Upper lobe of left lung (tissue), 6 donors: ENCODE measurements at places on chromosomes 7 and 10.

- DNase-seq, result peak; percentile 68
These were observed 549 bp upstream of the DDX50 start for GRCh38 chr10:68900427-68901104.

GRCh38 chr10:103852189-103852711, 3.1 kb downstream of the SH3PXD2A start:
- no peak for DNase-seq

DNA sequence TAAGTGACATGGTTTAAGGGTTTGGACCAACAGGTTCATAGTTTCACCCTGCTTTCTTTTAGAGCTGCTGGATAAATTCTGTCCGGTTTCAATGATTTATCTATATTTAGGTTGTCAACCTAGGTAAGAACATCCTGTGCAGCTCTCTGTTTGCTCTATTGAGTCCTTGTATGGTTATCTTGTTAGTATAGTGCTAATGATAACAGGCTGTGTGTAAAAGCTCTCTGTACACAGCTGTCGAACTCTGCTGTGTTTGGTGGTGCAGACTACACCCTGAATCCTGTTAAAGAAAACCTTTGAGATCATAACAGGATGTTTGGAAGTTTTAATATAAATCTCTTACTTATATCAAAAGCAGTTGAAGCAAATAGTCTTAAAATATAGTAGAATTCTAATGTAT, 219.2 kb downstream of the SDK1 start:
- no peak for DNase-seq

DNA sequence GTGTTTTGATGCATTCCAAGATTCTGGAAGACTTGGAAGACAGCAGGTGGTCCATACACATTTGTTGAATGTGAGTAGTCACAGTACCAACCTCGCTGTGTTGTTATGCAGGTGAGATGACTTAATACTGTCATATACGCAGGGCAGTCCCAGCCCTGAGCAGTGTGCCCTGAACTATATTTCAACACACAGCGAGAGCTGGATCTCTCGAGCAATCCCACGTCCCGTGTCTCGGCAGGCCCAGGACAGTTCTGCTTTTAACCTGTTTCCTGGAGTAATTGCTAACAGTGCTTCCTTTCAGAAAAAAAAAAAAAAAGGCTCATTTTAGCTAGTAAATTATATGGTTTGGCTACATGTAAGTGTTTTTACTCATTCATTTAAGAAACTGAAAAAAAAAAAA, 179.7 kb downstream of the PRKCQ start:
- peak; percentile 73 for DNase-seq

- no peak for DNase-seq
These were observed 134.8 kb upstream of the KIF5B start for GRCh38 chr10:32190890-32191491.

DNA sequence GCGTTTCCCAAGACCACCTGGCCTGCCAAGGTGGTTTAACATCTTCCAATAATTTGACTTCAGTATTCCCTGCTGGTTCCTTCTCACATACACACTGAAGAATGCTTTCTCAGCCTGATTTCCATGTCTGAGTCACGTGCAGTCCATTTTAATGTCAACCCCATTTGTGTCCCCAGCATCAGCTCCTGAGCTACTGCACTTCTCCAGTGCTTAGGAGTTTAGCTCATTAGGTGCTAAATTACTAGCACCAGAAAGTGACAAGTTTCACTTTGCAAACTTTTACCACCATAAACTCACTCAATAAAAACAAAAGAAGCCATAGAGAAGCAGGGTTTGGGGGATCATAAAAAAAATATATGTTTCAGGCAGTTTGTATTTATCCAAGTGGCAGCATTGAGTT, 279.3 kb upstream of the SORCS1 start:
- no peak for DNase-seq

GRCh38 chr10:62047228-62047892, 145.9 kb downstream of the ARID5B start:
- no peak for DNase-seq

DNA sequence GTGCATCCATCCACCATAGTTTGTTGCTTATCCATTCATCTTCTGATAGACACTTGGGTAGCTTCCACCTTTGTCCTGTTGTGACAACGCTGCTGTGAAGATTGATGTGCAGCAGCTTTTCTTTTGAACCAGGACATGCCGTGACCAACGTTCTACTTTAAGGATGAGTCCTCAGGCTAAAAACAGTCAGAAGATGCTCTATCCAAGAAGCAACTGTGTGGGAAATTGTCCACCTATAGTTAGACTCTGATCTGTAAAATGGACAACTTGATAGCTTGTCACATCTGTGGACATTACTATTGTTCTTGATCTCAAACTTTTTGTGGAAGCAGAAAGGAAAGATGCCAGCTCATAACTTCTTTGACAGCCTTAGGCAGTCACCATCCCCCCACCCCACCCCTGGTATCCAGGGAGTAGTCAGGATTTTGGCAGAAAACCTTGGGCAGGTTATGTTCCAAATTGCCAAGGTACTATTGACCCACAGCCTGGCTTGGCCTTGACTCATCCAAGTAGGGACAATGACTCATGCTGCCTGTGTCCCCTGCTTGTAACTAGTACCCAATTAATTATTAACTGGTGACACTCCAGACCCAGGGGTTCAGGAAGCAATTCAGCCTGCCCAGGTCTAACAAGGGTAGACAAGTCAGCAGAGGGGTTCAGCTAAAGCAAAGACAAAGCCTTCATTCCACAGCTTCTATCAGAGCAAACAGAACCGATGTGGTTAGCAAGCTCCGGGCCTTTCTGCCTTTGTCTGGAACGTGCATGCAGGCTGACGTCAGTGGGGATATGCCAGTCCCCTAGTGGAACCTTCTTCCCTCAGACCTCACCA, 99.6 kb upstream of the ANLN start:
- no peak for DNase-seq

DNA sequence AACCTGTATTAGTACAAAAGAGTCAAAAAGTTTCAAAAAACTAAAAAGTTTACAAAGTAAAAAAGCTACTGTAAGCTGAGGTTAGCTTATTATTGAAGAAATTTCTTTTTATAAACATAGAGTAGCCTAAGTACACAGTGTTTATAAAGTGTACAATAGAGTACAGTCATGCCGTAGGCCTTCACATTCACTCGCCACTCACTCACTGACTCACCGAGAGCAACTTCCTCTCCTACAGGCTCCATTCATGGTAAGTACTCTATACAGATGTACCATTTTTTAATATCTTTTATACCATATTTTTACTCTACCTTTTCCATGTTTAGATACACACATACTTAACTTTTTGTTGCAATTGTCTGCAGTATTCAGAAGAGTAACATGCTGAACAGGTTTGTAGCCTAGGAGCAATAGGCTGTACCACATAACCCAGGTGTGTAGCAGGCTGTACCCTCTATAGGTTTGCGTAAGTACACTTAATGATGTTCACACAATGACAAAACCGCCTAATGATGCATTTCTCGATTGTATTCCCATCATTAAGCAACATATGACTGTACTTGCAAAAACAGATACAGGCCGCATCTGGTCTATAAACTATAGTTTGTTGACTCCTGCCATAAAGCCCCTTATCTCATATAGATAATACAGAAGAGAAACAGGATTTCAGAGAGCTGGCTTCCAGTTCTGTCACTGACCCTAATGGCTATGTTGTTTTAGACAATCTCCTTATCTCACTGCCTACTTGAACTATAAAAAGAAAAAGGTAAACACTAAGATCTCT, 438.8 kb downstream of the HTR7 start:
- no peak for DNase-seq

GRCh38 chr10:95356190-95356955, 65.6 kb upstream of the PDLIM1 start:
- peak; percentile 47 for DNase-seq

- no peak for DNase-seq
These were observed 50.3 kb upstream of the MACC1 start for GRCh38 chr7:20267482-20267881.

DNA sequence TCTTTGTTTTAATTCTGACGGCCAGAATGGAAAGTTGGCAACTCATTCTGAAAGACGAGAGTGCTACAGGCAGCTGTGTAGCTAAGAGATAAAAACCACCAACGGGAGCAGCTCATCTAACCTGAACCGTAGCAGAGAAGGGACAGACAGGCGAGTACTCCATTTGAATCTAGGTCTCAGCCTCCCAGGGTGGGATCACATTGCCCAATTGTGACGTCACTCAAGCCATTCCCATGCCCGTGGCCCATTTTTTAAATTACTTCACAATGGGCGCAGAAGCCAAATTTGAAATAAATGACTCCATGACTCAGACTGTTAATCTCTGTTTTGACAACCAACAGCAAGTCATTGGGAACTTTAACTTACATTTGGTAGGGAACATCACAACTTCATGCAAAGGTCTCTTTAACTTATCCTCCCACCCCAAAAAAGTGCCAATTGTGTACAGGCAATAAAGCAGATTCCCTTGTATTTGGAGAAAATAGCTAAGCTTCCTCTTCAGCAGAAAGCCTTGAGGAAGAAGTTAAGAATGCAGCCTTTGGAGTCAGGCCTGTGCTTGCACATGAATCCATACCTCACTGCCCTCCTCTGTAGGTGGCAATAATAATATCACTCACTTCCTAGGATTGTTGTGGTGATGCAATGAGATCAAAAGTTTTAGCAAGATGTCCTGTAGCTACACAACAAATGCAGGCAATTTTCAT, 93.2 kb upstream of the KIF5B start:
- no peak for DNase-seq

- DNase-seq, result no peak
These were observed 93.8 kb upstream of the NOBOX start for GRCh38 chr7:144497282-144497681.

GRCh38 chr10:4512671-4513240, 313.3 kb upstream of the AKR1E2 start:
- DNase-seq, result no peak

GRCh38 chr7:104530251-104530650, 201.8 kb downstream of the LHFPL3 start:
- DNase-seq, result no peak
